ENCODE measurements at places on chromosomes 11 and 22.
A peak's percentile ranks its signal among the peaks of the same experiment; 100 is the strongest.

DNA sequence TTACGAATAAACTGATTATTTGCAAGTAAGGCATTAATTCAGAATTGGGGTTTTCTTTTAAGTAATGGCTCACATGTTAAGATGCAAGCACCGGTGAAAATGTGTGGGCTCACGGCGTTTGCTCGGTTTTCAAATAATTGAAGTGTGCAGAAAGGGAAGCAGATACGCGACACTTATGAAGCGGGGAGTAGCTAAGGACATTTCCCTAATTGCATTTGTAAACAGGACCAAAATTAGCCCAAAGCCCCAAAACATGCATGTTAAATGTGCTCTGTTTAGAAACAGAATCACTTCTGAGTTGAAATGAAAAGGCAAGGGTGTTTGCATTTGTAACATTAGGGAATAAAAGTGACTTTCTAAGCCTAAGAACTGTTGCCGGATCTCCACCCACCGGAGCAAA, 61.3 kb downstream of the ELFN2 start:
- DNase-seq, result no peak

- no peak for DNase-seq
Measured at GRCh38 chr11:33509632-33510031, 191.0 kb downstream of the C11orf91 start.

- no peak for DNase-seq
Measured at GRCh38 chr11:44632466-44633123, 67.1 kb downstream of the CD82 start.

GRCh38 chr11:117621226-117621625, 175.8 kb downstream of the DSCAML1 start:
- DNase-seq, result no peak

DNA sequence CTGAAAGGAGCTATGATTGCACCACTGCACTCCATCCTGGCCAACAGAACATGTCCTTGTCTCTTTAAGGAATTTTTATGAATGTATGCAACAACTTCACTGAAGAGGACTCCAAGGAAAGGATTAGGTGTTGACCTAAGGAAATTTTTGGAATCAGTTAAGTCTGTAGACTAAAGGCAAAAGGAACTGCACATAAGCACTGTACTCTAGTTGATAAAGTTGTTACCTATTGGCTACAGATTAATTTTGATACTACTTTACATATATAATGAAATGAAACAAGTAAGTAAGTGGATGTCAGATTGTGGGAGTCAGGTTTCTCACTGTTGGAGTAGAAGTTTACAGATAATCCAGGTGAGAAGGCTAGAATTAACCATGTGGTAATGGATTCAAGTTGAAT, 36.5 kb downstream of the TUG1 start:
- no peak for DNase-seq

- DNase-seq, result no peak
Measured at GRCh38 chr11:92980312-92980711, 10.9 kb downstream of the MTNR1B start.

DNA sequence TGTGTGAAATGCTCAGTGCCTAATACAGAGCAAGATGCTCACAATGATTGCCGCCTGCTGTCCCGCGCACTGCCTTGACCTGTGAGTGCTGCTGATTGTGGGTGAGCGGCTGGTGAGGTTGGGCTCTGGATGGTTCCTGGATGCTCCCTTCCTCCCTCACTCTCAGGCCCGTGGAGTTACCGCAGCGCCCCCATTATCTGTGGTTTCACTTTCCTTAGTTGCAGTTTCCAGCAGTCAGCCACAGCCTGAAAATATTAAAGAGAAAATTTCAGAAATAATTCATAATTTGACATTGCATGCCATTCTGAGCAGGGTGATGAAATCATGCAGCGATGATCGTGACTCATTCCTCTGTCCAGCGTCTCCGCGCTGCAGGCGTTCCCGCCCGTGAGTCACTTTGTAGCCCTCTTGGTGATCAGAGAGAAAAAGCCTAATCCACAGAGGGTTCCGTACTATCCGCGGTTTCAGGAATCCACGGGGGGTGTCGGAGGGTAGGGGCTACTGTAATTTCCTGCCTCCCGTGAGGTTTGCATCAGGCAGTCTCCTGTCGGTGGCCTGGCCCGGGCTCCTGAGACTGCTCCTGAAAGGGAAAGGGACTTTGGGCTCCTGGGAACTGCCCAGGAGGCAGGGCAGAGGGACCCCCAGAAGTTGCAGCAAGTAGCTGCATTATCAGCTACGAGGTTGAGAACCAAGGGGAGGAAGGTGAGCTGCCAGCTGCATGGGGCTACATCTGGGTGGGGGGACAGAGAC, 10.6 kb downstream of the RPL3 start:
- peak; percentile 87 for DNase-seq

All from A172 (cell line).